ENCODE measurements at places on chromosomes 13 and 19.

DNA sequence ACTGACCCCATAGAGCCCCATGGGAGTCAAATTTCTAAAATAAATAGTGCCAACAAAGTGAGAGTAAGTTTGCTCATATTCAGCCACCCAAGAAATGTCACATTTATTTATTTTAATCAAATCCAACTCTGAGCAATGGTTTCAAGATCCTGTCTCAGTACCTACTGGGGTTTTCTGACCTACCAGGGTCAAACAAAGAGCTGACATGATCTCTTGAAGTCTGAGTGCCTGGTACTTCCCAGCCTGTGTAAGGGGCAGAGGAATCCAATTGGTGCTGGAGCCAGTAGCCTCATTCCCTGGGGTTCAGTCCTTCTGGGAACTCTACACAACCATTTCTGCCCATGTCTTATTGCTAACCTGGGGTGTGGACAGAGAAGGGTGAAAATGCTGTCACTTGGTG is 104.6 kb upstream of the SERP2 start:
- no peak for DNase-seq

DNA sequence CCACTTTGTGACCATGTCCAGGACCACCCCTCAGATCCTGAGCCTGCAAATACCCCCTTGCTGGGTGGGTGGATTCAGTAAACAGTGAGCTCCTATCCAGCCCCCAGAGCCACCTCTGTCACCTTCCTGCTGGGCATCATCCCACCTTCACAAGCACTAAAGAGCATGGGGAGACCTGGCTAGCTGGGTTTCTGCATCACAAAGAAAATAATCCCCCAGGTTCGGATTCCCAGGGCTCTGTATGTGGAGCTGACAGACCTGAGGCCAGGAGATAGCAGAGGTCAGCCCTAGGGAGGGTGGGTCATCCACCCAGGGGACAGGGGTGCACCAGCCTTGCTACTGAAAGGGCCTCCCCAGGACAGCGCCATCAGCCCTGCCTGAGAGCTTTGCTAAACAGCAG is 7.7 kb upstream of the CEACAM7 start:
- DNase-seq = no peak

DNA sequence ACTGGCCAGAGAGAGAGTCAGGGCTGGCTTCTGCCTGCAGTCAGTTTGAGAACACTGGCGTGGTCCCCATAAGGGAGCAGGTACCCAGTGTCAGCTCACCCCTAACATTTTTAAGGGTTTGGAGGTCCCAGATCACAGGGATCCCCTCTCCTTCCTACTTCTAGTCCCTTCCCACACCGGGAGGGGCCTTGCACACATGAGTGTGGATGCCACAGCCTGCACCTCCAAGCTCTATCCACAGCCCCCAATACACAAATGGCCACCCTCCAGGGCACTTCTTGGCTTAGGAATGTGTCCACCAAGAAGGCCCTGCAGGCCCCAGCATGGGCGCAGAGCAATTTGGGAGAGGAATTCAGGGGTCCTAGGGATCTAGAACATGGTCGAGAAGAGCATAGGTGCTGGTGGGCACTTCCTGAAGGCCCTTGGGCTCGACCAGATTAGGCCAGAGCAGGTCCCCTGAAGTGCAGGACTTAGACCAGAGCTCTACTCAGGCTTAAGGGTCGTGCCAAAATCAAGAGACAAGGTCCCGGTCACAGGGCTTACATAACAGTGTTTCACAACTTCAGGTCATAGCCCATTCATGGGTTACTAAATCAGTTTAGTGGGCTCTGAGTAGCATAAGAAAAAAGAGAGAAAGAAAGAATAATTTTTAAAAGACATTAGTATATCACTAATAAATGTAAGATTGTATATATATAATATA is 16.0 kb downstream of the FXYD5 start:
- no peak for DNase-seq

DNA sequence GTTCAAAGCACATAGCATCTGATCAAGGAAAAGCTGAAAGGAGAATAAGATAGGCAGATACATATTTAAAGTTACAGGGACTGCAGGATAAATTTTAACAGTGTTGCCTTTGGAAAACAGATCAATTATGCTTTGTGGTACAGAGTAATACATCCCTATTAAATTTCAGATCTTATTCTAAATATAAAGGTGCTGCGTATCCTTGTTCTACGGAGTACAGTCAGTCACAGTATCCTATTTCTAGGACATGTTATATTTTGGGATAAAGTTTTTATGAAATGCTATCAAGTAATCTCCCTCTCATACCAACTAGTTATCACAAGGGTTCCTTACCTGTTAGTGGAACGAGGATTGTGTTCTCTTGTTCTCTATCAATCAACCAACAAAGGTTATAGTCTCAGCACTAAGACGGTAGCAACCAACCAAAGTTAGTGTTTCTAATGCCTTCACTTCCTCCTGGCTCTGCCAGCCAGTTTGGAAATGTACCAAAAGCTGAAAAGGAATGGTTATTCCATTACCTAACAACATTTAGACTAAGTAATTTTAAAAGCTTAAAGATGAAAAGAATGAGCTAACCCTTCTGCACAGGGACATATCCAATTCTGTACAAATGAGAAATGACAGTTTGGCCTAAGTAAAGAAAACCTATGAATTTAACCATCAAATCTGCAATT is 35.2 kb downstream of the TSC22D1 start:
- no peak for DNase-seq

DNA sequence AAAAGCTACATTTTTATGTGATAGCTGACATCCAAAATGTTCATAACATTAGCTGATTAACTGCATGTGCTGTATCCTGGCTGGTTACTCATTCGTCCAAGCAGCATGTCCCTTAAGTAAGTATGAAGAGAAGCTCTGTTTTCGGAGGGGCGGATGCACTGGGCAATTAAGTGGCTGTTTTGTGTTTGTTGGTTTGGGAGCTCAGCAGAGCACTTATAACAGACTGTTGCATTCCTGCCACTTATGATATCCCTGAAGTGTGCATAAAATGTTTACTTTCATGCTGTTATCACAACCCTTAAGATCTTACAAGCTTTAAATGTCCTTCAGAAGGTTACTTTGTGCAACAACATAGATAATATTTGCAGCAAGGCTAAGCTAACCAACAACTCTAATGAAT is 264.1 kb downstream of the NALCN start:
- DNase-seq = no peak

DNA sequence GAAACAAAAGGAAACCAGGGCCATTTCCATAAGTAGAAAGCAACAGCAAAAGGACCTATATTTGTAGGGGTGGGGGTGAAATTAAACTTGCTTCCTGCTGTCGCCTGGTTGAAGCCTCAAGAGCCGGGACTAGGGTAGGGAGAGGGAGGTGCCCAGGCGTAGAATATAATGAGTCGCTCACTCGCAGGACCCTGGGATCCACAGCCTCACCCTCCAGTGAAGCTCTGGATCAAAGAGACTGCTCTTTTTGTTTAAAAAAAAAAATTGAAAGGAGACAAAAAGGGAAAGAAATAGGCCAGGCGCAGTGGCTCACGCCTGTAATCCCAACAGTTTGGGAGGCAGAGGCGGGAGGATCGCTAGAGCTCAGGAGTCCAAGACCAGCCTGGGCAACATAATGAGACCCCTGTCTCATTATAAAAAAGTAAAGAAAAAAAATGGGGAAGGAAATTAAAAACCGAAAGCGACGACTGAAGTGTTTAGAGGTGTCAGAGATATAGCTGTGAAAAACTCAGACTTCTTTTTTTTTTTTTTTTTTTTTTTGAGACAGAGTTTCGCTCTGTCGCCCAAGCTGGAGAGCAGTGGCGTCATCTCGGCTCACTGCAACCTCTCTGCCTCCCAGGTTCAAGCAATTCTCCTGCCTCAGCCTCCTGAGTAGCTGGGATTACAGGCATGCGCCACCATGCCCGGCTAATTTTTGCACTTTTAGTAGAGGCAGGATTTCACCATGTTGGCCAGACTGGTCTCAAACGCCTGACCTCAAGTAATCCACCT is 10.9 kb upstream of the ADGRE5 start:
- no peak for DNase-seq

DNA sequence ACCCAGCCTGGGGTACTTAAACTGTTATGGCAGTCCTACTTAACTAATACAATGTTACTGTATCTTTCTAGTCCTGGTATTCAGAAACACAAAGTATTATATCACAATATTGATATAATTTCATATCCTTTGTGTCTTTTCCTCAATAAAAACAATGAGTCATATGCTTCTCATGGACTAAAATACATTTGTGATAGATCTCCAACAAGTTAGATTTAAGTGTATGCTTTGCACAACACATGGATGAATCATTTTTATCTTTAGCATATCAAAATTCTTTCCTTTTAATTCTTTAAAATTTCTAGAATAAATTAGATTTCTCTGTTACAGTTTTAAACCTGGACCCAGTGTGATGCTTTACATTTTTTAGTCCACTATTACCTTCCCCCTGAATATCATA is 1357.8 kb upstream of the ATXN8OS start:
- no peak for DNase-seq

GRCh38 chr13:98171900-98172589 is 5.0 kb downstream of the RNF113B start:
- peak; percentile 19 for DNase-seq

GRCh38 chr13:49354719-49355118 is 89.1 kb downstream of the CAB39L start:
- DNase-seq = no peak

All from neural progenitor cell (in vitro differentiated cells).